ENCODE measurements at places on chromosomes 12 and 14. TPM values are rescaled to one million over a fixed set of nuclear protein-coding genes. Genes with fewer than 3 reads are reported as not detected.

The WNT1 gene
- not detected for total RNA-seq

The STON2 gene
- 1.1 TPM for total RNA-seq

The COX8C gene
- not detected for total RNA-seq

The SELPLG gene
- 239 TPM for total RNA-seq

The SCN8A gene
- total RNA-seq, result 0.41 TPM

The CCDC60 gene
- total RNA-seq, result not detected

The BCL7A gene
- 5.2 TPM for total RNA-seq

The FGF23 gene
- total RNA-seq, result not detected

The MYF5 gene
- not detected for total RNA-seq

The VDR gene
- 103 TPM for total RNA-seq

Measured in T-helper 1 cell treated with Interleukin-12 subunit alpha and Interleukin-12 subunit beta and Interleukin-4 antibody, amounts not matched to agents 30 ng/mL and 1 ng/mL, for 36 hours (primary cell).